Activated T-helper 1 cell treated with anti-CD3 and anti-CD28 coated beads, Interleukin-12 subunit alpha, Interleukin-12 subunit beta, Interleukin-2, Interleukin-4 antibody, amounts not matched to agents 30 ng/mL and 10 ng/mL and 1 ng/mL, durations not matched to agents 14 hours and 24 hours and 36 hours (primary cell): ENCODE measurements at places on chromosomes 11 and 22.
A peak's percentile ranks its signal among the peaks of the same experiment; 100 is the strongest.

DNA sequence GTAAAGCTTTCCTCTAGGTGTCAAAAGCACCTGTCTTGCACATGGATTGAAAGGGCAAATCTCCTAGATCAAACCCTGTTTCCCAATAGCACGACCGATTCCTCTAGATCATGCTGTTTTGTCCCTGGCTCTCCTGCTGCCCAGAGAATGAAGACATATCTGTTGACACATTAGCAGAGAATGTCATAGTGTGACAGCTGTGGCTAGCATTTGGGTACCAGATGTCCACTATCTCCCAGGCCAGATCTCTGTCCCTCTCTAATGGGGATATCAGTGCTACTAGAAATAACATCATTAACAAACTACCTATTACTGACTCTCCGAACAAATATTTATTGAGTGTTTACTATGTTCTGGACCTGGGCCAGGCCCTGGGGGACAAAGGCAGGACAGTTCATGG lies 72.4 kb upstream of the ISX start:
- H3K4me3 ChIP-seq, result no peak overlapping the region
- no peaks in the 10 kb centered on the region for H3K36me3 ChIP-seq
- H3K27ac ChIP-seq, result no peak overlapping the region
- no peak for DNase-seq
- H3K4me1 ChIP-seq, result no peaks in the 10 kb centered on the region

GRCh38 chr11:20374741-20375300 lies 11.3 kb downstream of the HTATIP2 start:
- H3K27me3 ChIP-seq, result no peaks in the 10 kb centered on the region
- H3K27ac ChIP-seq, result no peak overlapping the region
- H3K4me1 ChIP-seq, result peaks cover 21% of the 10 kb centered on the region

- DNase-seq, result no peak
- no peak overlapping the region for H3K4me3 ChIP-seq
- H3K4me1 ChIP-seq, result no peaks in the 10 kb centered on the region
- no peaks in the 10 kb centered on the region for H3K36me3 ChIP-seq
- H3K27ac ChIP-seq, result no peak overlapping the region
Observed at GRCh38 chr11:131471976-131472375, 101.6 kb downstream of the NTM start.

- peaks cover 61% of the 10 kb centered on the region for H3K4me1 ChIP-seq
- DNase-seq, result peak; percentile 98
- H3K27ac ChIP-seq, result peak within 1 kb of the TSS; percentile 97
- peak within 1 kb of the TSS; percentile 91 for H3K4me3 ChIP-seq
Observed at GRCh38 chr11:61429691-61430582, at the start of the genes CPSF7 and SDHAF2. CPSF7 (minus strand) TSS chr11:61429975; CDS start chr11:61429235, 740 bp downstream. SDHAF2 (plus strand) TSS chr11:61430124; CDS start chr11:61430147, 23 bp downstream.

GRCh38 chr11:47373876-47374719 lies 4.2 kb downstream of the SPI1 start:
- H3K4me3 ChIP-seq, result no peak overlapping the region
- peak; percentile 69 for DNase-seq
- H3K27me3 ChIP-seq, result peaks cover 3% of the 10 kb centered on the region
- H3K4me1 ChIP-seq, result peaks cover 9% of the 10 kb centered on the region
- H3K27ac ChIP-seq, result no peak overlapping the region

DNA sequence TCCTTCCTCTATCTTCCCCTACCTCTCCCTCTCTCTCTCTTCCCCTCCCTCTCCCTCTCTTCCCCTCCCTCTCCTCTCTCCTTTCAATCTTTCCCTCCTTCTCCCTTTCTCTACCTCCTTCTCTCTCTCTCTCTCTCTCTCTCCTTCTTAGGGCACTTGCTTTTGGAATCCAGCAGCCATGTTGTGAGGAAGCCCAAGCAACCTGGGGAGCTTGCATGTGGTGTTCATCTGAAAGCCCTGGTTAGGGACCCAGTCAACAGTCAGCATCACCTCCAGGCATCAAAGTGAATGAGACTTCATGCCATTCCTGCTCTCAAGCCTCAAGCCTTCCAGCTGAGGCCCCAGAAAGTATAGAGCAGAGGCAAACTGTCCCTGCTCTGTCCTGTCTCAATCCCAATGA lies 65.6 kb upstream of the SHISAL1 start:
- H3K4me1 ChIP-seq, result no peaks in the 10 kb centered on the region
- H3K4me3 ChIP-seq, result no peak overlapping the region
- no peak overlapping the region for H3K27ac ChIP-seq
- H3K36me3 ChIP-seq, result no peaks in the 10 kb centered on the region
- DNase-seq, result no peak

- DNase-seq, result no peak
- peaks cover 12% of the 10 kb centered on the region for H3K4me1 ChIP-seq
- peaks cover 18% of the 10 kb centered on the region for H3K27me3 ChIP-seq
- H3K27ac ChIP-seq, result no peak overlapping the region
- no peaks in the 10 kb centered on the region for H3K36me3 ChIP-seq
- H3K4me3 ChIP-seq, result no peak overlapping the region
Observed at GRCh38 chr11:19724765-19725164, 12.1 kb downstream of the NAV2 start.

DNA sequence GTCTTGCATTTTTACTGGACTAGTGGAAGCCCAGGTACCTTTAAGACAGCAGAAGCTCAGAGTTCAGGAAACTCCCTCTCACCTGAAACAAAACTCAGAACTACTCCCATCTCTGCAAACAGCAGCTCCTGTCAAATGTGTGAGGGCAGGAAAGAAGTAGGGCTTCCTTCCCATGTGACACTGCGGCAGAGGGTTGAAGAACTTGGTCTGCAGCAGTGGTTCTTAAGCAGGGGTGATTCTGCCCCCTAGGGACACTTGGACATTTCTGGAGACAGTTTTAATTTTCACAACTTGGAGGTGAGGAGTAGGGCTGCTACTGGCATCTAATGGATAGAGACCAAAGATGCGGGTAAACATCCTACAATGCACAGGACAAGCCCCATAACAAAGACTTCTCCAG lies 63.4 kb downstream of the RCN1 start:
- peaks cover 5% of the 10 kb centered on the region for H3K27me3 ChIP-seq
- no peak overlapping the region for H3K27ac ChIP-seq
- no peak for DNase-seq
- H3K4me3 ChIP-seq, result no peak overlapping the region
- H3K36me3 ChIP-seq, result no peaks in the 10 kb centered on the region
- H3K4me1 ChIP-seq, result no peaks in the 10 kb centered on the region

DNA sequence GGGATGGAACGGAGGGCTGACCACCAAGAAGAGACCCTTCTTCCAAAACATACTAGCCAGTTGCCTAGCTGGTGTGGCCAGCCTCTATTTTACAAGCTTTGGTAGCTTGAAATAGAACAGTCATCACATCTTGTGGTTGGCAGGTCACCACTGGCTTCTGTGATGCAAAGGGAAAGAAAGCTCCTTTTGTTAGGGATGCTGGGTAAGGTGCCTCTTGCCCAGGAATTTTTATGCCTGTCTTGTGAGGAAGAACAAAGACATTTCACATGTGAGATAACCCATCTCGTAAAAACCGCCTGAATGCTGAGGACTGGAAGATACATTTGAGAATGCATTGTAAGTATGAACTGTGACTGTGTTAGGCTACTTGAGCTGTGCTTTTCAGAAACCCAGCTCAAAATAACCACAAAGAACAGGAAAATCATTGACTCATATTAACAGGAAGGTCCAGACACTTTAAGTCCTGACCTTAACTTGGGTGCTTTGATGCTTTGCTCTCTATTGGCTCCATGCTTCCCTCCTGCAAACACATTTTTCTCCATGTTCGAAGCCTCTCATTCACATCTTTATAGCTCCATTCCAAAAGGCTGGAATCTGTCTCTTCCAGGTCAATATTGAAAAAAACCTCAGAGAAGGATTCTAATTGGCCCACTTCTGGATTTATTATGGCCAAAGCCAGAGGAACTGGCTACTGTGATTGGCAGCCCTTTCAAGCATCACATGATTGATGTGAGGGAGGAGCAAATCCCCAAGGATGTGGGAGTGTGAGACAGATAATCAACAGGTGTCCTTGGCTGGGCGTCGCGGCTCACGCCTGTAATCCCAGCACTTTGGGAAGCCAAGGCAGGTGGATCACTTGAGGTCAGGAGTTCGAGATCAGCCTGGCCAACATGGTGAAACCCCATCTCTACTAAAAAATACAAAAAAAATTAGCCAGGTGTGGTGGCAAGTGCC lies 53.9 kb downstream of the MICAL2 start:
- H3K27me3 ChIP-seq, result no peaks in the 10 kb centered on the region
- peaks cover 54% of the 10 kb centered on the region for H3K36me3 ChIP-seq
- H3K4me1 ChIP-seq, result peaks cover 80% of the 10 kb centered on the region
- H3K27ac ChIP-seq, result peak overlapping the region; percentile 83

DNA sequence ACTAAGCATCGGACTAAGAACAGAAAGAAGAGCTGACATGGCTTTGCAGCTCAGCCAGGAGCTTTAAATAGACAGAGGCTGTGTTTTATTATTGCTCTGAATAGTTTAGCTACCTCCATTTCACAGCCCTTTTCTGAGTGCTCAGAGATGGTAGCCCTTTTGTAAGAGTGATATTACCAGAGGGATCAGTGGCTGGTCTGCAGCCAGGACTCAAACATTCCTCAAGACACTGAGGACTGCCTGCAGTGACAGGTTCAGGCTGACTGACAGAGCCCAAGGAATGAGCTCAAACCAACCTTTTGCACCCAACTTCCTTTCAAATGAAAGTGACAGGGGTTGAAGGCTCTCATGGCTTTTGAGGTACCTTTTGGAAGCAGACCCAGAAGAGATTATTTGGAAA lies 189.0 kb downstream of the DDX10 start:
- no peaks in the 10 kb centered on the region for H3K27me3 ChIP-seq
- H3K36me3 ChIP-seq, result peaks cover 6% of the 10 kb centered on the region
- H3K4me1 ChIP-seq, result peaks cover 19% of the 10 kb centered on the region
- DNase-seq, result no peak

- H3K4me3 ChIP-seq, result no peak overlapping the region
- H3K27ac ChIP-seq, result no peak overlapping the region
- DNase-seq, result no peak
Observed at GRCh38 chr11:100876815-100877520, 189.9 kb downstream of the ARHGAP42 start.

- peak overlapping the region; percentile 87 for H3K27ac ChIP-seq
- no peaks in the 10 kb centered on the region for H3K27me3 ChIP-seq
- DNase-seq, result no peak
- H3K4me3 ChIP-seq, result peak overlapping the region; percentile 61
Observed at GRCh38 chr11:14270690-14271542, 88.1 kb downstream of the RRAS2 start.

GRCh38 chr11:19604679-19605375 lies 107.8 kb upstream of the NAV2 start:
- H3K27ac ChIP-seq, result no peak overlapping the region
- H3K27me3 ChIP-seq, result peaks cover 3% of the 10 kb centered on the region
- no peaks in the 10 kb centered on the region for H3K36me3 ChIP-seq
- no peak for DNase-seq
- H3K4me3 ChIP-seq, result no peak overlapping the region
- H3K4me1 ChIP-seq, result no peaks in the 10 kb centered on the region

DNA sequence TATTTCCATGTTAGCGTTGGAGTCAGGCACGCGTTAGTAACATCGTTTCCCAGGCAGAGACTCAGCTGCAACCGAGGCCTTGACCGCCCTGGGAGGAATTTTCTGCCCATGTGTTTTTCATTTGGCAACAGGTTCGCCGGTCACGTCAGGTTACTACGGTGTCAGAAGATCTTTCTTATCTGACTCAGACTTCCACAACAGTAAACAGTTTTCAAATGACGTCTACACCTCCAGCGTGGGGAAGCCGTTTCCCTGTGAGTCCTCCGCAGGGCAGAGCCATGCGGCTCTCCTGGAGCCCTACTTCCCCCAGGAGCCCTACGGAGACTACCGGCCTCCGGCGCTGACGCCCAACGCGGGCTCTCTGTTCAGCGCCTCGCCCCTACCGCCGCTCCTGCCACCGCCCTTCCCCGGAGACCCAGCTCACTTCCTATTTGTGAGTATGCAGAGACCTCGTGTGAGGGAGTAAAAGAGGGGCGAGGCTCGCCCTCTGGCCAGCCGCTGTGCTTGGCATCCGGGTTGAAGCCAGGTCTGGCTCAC lies 14.3 kb upstream of the POU2AF3 start:
- DNase-seq, result no peak
- no peak overlapping the region for H3K4me3 ChIP-seq
- H3K27ac ChIP-seq, result no peak overlapping the region
- peaks cover 4% of the 10 kb centered on the region for H3K27me3 ChIP-seq
- H3K36me3 ChIP-seq, result no peaks in the 10 kb centered on the region

- peak overlapping the region; percentile 96 for H3K4me3 ChIP-seq
- H3K27me3 ChIP-seq, result peaks cover 6% of the 10 kb centered on the region
Observed at GRCh38 chr11:60915248-60915914, 1.4 kb downstream of the TMEM109 start.

GRCh38 chr11:20367313-20367948 lies 3.9 kb downstream of the HTATIP2 start:
- DNase-seq, result no peak
- no peaks in the 10 kb centered on the region for H3K27me3 ChIP-seq
- peak overlapping the region; percentile 65 for H3K4me3 ChIP-seq
- H3K36me3 ChIP-seq, result peaks cover 37% of the 10 kb centered on the region
- H3K27ac ChIP-seq, result peak overlapping the region; percentile 56
- peaks cover 55% of the 10 kb centered on the region for H3K4me1 ChIP-seq

DNA sequence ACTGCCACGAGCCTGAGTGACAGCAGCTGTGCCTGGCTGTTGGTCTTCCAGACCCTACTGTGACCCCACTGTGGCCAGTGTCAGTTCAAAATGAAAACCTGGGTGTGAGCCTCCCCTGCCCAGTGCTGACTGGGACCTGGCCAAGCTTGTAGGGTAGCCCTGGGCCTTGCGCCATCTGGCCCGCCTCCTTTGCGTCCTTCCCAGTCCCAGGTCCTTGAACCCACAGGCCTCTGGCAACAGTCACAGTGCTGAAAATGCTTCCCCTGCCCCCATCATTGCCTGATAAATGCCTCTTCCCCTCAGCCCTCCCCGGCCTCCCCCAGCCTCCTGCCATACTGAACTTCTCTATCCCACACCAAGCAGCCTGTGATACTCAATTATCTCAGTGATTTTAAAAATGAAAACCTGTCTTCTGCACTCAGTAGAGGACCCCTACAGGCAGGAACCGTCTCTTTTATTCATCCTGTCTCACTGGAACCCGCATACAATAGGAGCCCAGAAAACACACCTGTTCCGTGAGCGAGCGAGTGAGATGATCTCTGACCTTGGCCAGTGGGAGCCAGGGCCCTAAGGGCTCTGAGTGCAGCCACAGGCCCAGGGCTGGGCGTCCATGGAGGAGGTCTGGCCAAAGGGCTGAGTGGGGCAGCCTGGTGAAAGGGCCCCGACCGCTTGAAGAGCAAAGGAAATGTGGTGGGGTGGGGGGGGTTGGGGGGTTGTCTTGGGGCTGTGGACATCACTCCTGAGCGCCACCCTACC lies 49.7 kb upstream of the TTLL12 start:
- DNase-seq, result no peak
- no peak overlapping the region for H3K27ac ChIP-seq
- no peak overlapping the region for H3K4me3 ChIP-seq
- peaks cover 14% of the 10 kb centered on the region for H3K27me3 ChIP-seq
- no peaks in the 10 kb centered on the region for H3K36me3 ChIP-seq

- no peak overlapping the region for H3K27ac ChIP-seq
- no peak for DNase-seq
- peaks cover 29% of the 10 kb centered on the region for H3K36me3 ChIP-seq
- peaks cover 12% of the 10 kb centered on the region for H3K4me1 ChIP-seq
- no peak overlapping the region for H3K4me3 ChIP-seq
Observed at GRCh38 chr11:64900774-64901173, 16.2 kb downstream of the ATG2A start.

- peaks cover 3% of the 10 kb centered on the region for H3K27me3 ChIP-seq
- no peak for DNase-seq
- H3K36me3 ChIP-seq, result no peaks in the 10 kb centered on the region
- H3K4me3 ChIP-seq, result no peak overlapping the region
- no peak overlapping the region for H3K27ac ChIP-seq
- H3K4me1 ChIP-seq, result no peaks in the 10 kb centered on the region
Observed at GRCh38 chr11:130370845-130371590, 56.3 kb upstream of the ZBTB44 start.

GRCh38 chr11:1308743-1309497 lies 512 bp downstream of the TOLLIP start:
- H3K27me3 ChIP-seq, result peaks cover 20% of the 10 kb centered on the region
- H3K27ac ChIP-seq, result no peak overlapping the region
- peaks cover 9% of the 10 kb centered on the region for H3K36me3 ChIP-seq
- peak overlapping the region; percentile 77 for H3K4me3 ChIP-seq
- DNase-seq, result no peak
